SK-N-MC (cell line): ENCODE measurements at places on chromosomes 12 and 14.

DNA sequence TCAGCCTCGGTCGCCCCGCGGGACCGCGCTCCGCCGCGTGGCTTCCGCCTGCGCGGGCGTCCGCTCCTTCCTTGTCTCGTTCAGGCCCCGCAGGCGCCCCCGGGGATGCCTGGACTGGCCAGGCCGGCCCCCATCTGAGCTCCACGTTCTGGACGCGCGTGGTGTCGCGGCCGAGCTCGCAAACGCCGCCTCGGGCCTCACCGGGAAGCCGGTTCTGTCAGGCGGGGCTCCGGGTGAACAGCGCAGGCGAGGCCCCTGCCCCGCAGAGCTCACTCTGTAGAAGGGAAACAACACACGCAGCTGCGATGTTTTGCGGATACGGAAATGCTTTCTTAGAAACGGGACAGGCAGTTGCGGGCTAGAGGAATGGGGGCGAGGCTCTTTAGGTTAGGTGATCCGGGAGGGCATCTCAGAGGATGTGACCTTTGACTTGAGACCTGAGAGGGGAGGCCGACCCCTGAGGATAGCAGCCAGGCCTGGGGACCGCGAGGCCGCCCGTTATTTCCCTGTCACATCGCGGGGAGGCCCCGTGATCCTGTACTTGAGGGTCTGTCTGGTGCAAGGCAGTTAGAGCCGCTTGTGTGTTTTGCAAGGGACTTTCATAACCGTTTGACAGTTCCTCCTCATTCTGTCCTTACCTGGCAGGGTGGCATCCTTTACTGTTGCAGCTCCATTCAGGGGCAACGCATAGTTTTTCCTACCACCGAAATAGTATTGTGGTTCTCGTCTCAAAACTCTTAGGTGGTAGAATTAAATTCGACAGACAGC lies 584 bp downstream of the VRK1 start:
- no peak for DNase-seq

DNA sequence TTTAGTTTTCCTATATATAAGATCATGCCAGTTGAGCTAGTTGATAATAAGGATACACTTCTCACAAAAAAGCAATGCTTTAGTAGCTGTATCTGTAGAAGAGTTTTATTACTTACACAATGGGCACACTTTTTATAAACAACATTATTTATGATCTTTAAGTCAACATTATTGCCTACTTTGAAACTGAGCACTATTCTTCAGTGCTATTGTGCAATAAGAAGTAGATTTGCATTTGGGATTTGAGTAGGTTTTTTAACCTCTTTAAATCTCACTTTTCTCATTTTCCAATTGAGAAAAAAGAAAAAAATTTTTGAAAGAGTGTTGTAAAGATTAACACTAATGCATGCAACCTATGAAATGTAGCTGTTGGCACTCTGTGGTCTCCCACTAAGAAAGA lies 1198.3 kb downstream of the GALC start:
- no peak for DNase-seq

DNA sequence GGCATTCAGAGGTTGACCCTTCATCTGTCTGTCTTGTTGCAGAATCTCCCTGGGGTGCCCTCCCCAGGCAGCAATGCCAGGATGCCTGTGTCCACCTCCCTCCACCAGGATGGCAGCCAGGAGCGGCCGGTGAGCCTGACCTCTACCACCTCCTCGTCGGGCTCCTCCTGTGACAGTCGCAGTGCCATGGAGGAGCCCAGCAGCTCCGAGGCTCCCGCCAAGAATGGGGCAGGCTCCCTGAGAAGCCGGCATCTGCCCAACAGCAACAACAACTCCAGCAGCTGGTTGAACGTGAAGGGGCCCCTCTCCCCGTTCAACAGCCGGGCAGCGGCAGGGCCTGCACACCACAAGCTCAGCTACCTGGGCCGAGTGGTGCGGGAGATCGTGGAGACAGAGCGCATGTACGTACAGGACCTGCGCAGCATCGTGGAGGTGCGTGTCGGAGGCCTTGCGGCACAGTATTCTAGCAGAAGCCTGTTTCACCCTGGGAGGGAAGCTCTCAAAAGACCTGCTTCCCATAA lies 23.4 kb downstream of the PLEKHG3 start:
- no peak for DNase-seq

GRCh38 chr12:25005376-25005775 lies 56.5 kb upstream of the BCAT1 start:
- DNase-seq, result no peak

- DNase-seq, result no peak
Observed at GRCh38 chr14:65478596-65478995, 66.1 kb downstream of the FUT8 start.

DNA sequence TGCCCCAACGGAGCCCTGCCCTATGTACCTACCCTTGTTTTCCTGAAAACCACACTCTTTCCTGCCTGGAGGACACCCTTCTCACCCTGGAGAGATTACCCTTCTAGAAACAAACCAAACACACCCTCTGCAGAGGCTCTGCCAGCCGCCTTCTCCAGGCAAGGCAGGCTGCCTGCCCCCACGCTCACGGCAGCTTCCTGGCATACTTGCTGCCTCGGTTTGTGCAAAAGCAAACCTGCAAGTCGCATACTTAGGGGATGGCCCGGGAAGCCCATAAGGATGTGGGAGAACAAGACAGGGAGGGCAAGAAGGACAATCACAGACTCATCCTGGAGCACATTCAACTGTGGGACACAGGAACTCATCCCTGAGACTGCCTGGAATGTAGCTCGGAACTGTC lies 154.0 kb upstream of the DIO3 start:
- no peak for DNase-seq

DNA sequence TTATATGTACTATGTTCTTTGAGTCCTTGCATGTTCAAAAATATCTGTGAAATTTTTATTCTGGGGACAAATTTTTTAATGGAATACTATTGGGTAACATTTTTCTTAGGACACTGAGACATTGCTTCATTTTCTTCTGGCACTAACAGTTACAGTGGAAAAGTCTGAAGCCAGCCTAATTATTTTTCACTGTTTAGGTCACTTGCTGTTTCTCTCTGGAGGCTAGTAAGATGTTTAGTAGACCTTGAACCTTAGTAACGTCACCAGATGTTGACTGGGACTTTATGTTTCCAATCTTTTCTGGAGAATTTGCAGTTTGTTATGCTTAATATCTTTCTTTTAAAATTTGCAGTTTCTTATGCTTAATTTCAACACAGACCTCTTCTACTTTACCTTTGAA lies 12.3 kb upstream of the EPYC start:
- no peak for DNase-seq

DNA sequence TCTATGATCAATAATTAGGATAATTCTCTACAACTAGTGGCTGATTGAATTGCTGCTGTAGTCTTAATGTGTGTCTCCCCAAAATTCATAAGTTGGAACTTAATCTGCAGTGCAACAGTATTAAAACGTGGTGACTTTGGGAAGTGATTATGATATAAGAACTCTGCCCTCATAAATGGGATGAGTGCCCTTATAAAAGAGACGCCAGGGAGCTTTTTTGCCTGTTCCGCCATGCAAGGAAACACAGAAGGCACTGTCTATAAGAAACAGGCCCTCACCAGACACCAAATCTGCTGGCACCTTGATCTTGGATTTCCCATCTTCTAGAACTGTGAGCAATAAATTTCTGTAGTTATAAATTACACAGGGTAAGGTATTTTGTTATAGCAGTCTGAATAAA lies 161.0 kb downstream of the ALX1 start:
- DNase-seq, result no peak

DNA sequence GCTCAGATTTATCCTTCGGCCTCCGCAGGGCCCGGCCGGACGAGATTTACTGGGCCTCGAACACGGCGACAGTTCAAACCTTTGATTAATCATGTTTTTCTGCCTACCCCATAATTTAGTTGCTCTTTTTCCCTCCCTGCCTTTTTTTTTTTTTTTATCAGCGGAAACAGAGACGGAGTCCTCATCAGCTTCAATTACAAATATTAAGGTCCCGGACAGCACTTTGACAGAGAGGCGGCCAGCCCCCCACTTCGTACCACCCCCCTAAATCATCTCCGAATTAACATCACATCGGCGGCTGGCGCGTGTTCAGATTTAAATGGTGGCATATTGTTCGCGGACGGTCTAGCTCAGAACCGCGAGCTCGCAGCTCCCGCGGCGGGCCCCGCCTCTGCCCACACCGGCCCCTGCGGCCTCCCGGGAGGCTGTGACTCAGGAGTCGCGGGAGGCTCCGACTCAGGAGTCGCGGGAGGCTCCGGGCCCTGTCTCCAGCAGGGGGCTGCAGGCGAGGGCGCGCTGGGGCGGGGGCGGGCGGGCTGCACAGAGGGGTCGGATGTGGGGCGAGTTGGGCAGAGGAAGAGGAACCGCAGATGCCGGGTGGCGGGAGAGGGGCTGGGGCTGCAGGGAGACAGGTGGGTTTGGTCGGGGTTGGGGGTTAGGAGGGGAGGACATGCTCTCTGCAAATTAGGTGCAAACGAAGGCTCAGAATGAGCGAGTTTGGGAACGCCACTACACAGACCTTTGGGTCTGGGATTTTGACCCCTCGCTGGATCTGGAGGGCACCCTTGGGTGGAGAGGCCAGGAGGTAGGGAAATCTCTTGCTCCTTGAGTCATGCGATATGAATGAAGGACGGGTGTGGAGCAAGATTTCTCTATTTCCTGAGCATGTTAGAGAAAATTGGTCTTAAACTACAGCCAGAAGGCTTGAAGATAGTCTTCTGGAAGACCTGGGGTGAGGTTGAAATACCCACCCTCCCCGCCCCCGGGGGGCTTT lies 19.6 kb upstream of the ATP5MC2 start:
- no peak for DNase-seq

GRCh38 chr14:77270361-77271112 lies 469 bp downstream of the NGB start:
- no peak for DNase-seq

- no peak for DNase-seq
Observed at GRCh38 chr12:58090685-58091084, 149.3 kb downstream of the ATP23 start.

DNA sequence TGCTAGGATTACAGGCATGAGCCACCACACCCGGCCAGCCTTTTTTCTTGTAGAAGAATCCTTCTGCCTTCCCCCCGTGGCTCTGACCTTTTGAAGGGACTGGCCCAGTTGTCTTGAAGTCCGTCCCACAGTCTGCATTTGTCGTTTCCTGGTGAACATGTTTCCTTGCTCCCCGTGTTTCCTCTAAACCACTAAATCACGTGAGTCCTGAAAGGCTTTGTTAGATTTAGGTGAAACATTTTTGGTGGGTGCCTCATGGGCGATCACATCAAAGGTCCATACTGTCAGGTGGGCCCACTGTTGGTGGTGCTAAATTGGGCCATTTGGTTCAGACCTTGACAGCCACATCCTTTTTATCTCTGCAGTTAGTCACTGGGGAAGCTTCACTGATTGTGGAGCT lies 26.3 kb downstream of the MLXIP start:
- DNase-seq, result no peak

GRCh38 chr14:91817566-91818325 lies 49.6 kb downstream of the TC2N start:
- DNase-seq, result no peak

DNA sequence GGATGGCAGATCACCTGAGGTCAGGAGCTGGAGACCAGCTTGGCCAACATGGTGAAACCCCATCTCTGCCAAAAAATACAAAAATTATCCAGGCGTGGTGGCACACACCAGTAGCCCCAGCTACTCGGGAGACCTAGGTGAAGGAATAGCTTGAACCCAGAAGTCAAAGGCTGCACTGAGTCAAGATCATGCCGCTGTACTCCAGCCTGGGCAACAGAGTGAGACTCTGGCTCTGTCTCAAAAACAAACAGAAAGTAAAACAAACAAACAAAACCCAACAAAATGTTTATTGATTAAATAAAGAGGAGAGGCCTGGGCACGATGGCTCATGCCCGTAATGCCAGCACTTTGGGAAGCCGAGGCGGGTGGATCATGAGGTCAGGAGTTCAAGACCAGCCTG lies 5.5 kb downstream of the ZCCHC8 start:
- DNase-seq, result no peak

- no peak for DNase-seq
Observed at GRCh38 chr12:69052613-69053408, 119.8 kb upstream of the CPM start.

DNA sequence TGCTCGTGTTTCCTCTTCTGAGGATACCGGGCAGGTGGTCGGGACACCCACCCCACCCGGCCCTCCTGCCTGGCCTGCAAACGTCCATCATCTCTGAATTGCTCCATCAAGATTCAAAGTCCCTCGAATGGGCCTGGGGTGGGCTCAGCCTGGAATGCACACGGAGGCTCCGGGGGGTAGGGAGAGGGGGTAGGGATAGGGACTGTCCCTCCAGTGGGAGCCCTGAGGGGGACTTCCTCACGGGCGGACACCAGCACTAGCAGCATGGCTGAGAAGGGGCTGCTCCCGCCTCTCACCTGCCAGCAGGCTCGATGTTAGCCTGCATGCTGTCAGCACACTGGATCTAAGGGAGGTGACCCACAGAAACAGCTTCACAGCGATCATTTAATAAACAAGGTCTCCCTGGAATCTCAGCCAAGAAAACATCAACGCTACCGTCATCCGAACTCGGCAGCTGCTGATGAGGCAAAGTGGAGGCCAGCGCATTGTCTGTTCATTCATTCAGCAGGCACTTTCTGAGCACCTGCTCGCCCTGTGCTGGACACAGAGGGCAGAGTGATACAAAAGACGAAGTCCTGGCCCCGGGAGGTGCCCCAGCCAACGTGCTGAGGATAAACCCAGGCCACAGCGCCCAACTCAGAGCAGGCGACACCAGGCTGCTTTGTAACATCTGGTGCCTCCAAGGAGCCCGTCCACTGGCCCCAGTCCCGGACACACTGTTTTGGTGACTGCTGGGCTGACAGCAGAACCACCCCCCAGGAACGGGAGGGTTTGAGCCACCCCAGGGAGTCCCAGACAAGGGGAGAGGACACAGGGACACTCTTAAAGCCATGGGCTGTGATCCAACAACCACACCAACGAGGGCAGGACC lies 6.3 kb downstream of the TMEM179 start:
- DNase-seq, result no peak

- no peak for DNase-seq
Observed at GRCh38 chr12:94277426-94278000, 129.1 kb downstream of the PLXNC1 start.

GRCh38 chr14:76776428-76777251 lies 15.4 kb downstream of the VASH1 start:
- DNase-seq, result no peak

GRCh38 chr12:128076188-128076587 lies 190.8 kb upstream of the TMEM132C start:
- no peak for DNase-seq

GRCh38 chr12:85280984-85281630 lies 1.1 kb downstream of the ALX1 start:
- no peak for DNase-seq

DNA sequence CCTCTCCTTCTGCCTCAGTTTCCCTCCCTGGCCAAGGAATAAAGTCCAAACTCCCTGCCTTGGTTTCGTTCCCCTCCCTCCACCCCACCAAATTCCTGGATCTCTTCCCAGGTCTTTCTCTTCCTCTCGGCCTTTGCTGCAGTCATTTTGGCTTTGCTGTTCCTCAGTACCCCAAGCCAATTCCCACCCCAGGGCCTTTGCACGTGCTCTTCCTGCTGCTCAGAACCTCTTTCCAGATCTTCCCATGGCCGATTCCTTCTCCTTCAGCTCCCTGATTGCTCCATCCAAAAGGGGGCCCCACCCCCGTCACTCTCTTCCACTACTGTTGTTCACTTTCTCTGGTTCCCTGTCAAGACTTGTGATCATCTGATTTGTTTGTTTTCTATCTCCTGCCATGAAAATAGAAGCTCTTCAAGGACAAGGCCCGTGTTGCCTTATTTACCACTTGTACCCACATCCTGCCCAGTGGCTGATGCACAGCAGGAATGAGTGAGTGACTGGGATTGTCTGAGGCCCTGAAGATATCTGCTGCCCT lies 3.1 kb downstream of the HNF1A start:
- no peak for DNase-seq

- DNase-seq, result no peak
Observed at GRCh38 chr14:101490771-101491170, 70.5 kb upstream of the DIO3 start.
